ENCODE measurements at places on chromosomes 1 and 21.
A peak's percentile ranks its signal among the peaks of the same experiment; 100 is the strongest.

DNA sequence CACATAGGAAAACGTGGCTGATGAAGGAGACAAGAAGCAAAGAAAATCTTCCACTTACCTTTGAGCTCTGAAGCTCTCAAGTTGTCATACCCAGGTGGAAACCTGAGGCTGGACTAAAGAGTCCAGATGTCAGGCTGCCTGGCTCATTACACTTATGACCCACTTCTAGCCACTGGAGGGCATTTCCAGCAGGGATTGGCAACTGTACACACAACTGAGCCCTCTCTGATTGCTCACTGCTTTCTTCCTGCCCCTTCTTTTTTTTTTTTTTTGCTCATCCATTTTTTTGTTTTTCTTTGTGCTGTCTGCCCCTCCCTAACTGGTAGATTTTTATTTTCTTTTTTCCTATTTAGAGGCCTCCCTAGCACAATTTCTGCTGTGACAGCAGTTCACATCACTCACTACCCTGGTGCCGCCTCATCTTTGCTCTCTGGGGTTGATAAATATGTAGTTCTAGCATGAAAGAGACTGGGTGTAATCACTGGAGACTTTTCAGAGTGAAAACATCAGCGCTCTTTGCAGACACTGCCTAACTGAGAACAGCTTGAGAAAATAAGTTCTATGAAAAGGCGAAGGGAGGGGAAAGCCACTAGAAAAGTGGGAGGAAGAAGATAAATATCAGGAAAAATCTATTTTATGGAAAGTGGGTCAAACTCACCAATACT is 334.5 kb downstream of the NUF2 start:
- DNase-seq: no peak
- no peaks in the 10 kb centered on the region for H3K4me1 ChIP-seq
- no peaks in the 10 kb centered on the region for H3K36me3 ChIP-seq
- no peak overlapping the region for H3K4me3 ChIP-seq

- no peak overlapping the region for H3K4me3 ChIP-seq
- H3K27ac ChIP-seq: no peak overlapping the region
- H3K4me1 ChIP-seq: no peaks in the 10 kb centered on the region
- peak; percentile 43 for DNase-seq
Observed at GRCh38 chr1:111334169-111334568, 43.5 kb downstream of the CHIA start.

- peaks cover 4% of the 10 kb centered on the region for H3K4me1 ChIP-seq
- H3K36me3 ChIP-seq: no peaks in the 10 kb centered on the region
- H3K27ac ChIP-seq: no peak overlapping the region
- no peak overlapping the region for H3K4me3 ChIP-seq
- DNase-seq: no peak
Observed at GRCh38 chr1:197909384-197909783, 7.0 kb downstream of the C1orf53 start.

- no peak overlapping the region for H3K4me3 ChIP-seq
- H3K36me3 ChIP-seq: peaks cover 18% of the 10 kb centered on the region
- no peak overlapping the region for H3K27ac ChIP-seq
Observed at GRCh38 chr1:248807067-248807737, 18.5 kb downstream of the SH3BP5L start.

- H3K4me1 ChIP-seq: peaks cover 2% of the 10 kb centered on the region
- no peaks in the 10 kb centered on the region for H3K27me3 ChIP-seq
- no peak overlapping the region for H3K27ac ChIP-seq
- DNase-seq: no peak
- H3K36me3 ChIP-seq: peaks cover 16% of the 10 kb centered on the region
Observed at GRCh38 chr1:17158961-17159360, 39.7 kb upstream of the PADI2 start.
